NAMALWA (cell line): ENCODE measurements at places on chromosomes 4 and X.
A peak's percentile ranks its signal among the peaks of the same experiment; 100 is the strongest.

DNA sequence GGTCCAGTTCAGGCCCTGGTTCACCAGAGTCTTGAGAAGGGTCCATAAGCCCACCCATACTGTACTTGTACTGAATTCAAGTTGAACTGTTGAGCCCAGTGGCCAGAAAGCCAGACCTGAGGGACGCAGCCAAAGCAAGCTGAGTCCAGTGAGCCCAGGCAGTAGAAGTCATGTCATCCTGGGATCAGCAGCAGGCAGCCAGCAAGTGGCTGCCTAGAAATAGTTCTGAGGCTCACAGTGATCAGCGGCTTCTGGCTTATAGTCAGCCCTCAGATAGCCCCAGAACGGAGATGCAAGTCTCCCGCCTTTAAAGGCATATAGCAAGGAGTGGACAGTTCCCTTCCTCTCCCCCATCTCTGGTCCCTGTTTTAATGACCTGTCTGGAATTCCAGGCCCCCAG is 347.1 kb downstream of the FBXW7 start:
- DNase-seq = no peak

GRCh38 chr4:25621027-25621930 is 34.4 kb upstream of the SLC34A2 start:
- no peak for DNase-seq

GRCh38 chrX:94400488-94400887 is 726.5 kb downstream of the FAM133A start:
- no peak for DNase-seq

DNA sequence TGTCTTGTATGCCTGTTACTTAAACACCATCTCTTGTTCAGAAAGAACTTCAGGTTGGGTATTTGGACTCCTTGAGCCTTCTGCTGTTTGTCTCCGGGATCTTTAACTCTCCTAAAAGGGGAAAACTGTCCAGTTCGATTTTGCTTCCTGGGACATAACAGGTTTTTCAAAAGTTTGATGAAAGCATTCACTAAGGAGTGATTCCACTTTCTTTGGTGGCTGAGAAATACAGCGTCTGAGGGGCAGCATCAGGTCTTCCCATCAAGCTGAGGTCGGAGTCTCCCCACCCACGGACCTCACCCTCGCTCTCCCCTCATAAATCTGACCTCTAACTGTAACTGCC is 1.4 kb downstream of the AFAP1 start:
- DNase-seq = no peak

DNA sequence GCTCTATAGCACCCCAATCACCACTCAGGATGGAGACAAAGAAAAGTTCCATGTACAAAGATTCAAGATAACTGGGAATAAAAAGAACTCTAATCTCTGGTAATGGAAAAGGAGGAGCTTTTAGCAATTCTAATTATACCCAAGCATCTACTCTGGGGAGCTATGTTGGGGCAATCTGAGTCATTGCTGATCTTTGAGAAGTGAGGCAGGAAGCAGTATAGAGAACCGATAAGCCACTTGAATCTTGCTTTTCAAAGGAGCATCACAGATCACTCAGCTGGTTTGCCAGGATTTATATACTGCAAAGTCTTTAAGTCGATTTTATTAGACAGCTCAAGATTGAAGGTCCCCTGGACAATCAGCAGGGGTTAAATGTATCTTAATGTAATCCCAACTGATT is 220.0 kb downstream of the ENOX2 start:
- no peak for DNase-seq

DNA sequence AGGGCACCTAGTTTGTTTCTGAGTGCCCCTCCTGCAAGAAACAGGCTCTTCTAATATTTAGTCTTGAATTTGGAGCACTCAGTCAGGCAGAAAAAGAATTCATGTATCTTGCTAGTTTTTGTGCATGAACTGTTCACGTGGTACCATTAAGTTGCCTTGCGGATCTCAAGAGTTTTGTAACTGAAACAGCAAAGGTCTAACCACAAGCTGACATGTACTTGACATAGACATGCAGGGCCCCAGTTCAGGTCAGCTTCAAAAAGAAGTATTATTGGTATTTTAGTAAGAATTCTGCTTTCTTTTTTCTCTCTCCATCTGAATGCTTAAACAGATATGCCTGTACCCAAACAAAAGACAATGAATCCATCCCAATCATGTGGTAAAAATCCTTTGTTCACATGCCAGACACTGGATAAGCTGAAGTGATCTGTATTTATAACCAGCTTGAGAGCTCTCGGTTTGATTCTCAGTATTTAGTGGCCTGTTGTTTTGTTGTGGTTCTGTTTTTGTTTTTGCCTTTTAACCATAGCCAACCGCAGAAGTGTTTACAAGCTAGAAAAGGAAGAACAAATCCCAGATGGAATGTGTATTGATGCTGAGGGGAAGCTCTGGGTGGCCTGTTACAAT is 13.0 kb downstream of the RGN start:
- no peak for DNase-seq

- DNase-seq = no peak
Measured at GRCh38 chr4:186839122-186840037, 115.7 kb upstream of the FAT1 start.

DNA sequence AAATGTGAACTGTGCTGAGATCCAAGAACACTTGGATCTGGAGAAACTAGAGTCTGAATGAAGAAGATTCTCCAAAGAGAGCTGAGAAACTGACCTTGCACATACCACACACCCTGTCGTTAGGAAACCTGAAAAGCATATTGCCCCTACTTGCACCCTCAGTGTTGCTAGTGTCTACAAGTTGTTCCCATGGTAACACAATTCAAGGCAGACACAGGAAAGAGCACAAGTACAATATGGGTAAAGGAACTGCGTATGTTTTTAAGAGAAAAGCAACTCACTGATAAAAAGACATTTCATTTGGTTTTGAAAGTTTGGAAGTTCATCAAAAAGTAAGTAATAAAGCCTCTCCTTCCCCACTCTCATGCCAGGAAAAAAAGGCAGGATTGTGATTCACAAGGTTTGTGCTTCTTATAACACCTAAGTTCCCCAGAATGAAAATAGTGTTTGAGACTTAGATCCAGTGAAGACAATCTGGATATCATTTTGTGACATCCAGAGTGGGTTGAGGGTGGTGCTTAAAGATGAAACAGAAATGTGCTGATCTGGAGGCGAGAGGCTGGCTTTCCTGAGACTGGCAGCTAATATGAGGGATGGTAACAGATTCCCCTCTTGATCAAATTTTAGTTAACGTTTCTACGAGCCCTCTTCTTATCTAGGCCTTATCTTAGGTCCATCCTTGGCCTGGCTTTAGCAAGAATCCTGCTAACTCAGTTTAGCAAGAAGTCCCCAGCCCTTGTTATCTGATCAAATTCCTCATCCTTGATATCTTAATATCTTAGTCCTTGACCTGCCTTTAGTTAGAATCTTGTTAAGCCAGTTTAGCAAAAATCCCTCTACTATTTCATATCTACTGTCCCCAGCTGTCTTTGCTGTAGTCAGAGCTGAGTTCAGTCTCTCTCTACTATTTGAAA is 42.3 kb downstream of the NIPAL1 start:
- DNase-seq = no peak

DNA sequence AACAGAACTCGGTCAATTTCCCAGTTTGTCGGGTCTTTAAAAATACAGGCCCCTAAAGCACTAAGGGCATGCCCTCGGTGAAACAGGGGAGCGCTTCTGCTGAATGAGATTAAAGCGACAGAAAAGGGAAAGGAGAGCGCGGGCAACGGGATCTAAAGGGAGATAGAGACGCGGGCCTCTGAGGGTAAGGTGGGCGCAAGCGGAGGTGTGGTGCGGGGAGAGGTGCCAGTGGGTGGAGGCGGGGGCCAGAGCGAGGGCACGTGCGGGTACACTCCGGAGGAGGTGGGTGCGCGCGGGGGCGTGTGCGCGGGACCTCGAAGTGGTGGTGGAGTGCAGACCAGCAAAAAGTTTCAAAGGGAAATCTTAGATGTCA is 787 bp upstream of the TET2 start:
- peak; percentile 43 for DNase-seq

GRCh38 chr4:124433500-124433899 is 279.0 kb downstream of the ANKRD50 start:
- no peak for DNase-seq

- DNase-seq = no peak
Measured at GRCh38 chrX:102728646-102729045, 8.1 kb downstream of the GPRASP3 start.

DNA sequence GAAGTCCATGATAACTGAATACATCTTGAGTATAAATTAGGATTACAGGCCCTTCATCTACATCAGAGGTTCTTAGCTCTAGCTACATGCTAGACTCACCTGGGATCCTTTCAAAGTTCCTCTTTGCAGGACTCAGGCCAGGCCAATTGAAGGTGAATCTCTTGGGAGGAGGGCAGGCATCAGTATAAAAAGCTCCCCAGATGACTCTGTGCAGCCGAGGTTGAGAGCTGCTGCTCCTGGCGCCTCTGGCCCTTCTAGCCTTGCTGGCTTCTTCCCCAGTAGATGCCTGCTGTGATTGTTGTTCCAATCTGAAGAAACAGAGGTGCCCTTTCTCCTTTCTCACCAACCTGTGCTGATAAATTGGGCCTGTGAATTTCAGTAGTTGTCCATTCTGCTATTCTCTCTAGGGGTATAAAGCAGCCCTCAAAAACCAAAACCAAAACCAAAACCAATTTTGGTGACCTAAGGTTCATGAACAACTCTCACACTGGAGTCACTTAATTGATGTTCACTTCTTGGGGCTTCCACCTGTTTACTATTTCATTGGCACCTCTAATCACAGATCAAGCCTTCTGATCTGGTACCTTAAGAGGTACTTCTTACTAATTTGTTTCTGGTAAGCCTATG is 78.7 kb downstream of the SUPT20HL2 start:
- no peak for DNase-seq
